ENCODE measurements at places on chromosomes 7 and 10.

GRCh38 chr10:91194497-91195179 lies 25.8 kb upstream of the PCGF5 start:
- no peak for DNase-seq

DNA sequence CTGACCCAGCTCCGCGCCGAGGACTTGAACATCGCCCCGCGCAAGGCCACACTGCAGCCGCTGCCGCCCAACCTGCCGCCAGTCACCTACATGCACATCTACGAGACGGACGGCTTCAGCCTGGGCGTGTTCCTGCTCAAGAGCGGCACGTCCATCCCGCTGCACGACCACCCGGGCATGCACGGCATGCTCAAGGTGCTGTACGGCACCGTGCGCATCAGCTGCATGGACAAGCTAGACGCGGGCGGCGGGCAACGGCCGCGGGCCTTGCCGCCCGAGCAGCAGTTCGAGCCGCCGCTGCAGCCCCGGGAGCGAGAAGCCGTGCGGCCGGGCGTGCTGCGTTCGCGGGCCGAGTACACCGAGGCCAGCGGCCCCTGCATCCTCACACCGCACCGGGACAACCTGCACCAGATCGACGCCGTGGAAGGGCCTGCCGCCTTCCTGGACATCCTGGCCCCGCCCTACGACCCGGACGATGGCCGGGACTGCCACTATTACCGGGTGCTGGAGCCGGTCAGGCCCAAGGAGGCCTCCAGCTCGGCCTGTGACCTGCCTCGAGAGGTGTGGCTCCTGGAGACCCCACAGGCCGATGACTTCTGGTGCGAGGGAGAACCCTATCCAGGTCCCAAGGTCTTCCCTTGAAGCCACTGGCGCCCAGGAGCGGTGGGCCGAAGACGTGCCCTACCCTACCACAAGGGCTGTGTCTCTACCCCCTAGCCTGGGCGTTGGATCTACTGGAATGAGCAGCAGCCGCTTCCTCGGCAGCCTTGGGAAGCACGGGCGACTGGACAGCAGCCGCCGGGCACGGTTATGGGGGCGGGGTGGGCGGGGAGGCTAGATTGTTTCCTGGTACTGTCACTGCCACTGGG lies 945 bp downstream of the ADO start:
- DNase-seq, result no peak

- no peak for DNase-seq
Measured at GRCh38 chr7:34354899-34355298, 303.1 kb upstream of the NPSR1 start.

GRCh38 chr10:7891634-7892033 lies 73.3 kb downstream of the TAF3 start:
- DNase-seq, result no peak

- DNase-seq, result no peak
Measured at GRCh38 chr7:126370038-126370668, 882.6 kb downstream of the GRM8 start.

DNA sequence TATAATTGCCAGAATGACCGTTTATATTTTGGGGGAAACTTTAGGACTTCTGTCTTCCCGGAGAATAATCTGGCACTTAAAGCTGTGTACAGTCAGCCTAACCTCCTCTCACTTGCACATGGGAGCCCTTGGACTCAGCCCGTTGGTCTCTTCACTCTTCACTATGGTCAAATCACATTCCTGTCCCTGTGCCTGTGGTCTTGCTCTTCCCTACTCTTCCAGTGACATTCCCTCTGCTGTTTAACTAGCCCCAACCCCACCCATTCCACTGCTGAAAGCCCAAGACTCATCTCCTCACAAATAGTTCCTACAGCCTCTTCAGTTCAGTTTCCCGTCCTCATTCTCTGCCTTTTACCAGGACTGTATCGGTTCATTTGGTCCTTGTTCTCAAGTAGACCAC lies 135.0 kb downstream of the DYNC1I1 start:
- no peak for DNase-seq

- no peak for DNase-seq
Measured at GRCh38 chr7:36034020-36034419, 119.0 kb upstream of the EEPD1 start.

- no peak for DNase-seq
Measured at GRCh38 chr7:15209429-15209828, 306.9 kb upstream of the DGKB start.

- DNase-seq, result no peak
Measured at GRCh38 chr10:70093335-70093944, 39.2 kb downstream of the AIFM2 start.

- DNase-seq, result no peak
Measured at GRCh38 chr10:129046065-129046681, 420.9 kb upstream of the MGMT start.

- no peak for DNase-seq
Measured at GRCh38 chr10:127216786-127217185, 20.4 kb upstream of the INSYN2A start.

GRCh38 chr7:88042157-88042556 lies 108.1 kb downstream of the ADAM22 start:
- DNase-seq, result no peak

DNA sequence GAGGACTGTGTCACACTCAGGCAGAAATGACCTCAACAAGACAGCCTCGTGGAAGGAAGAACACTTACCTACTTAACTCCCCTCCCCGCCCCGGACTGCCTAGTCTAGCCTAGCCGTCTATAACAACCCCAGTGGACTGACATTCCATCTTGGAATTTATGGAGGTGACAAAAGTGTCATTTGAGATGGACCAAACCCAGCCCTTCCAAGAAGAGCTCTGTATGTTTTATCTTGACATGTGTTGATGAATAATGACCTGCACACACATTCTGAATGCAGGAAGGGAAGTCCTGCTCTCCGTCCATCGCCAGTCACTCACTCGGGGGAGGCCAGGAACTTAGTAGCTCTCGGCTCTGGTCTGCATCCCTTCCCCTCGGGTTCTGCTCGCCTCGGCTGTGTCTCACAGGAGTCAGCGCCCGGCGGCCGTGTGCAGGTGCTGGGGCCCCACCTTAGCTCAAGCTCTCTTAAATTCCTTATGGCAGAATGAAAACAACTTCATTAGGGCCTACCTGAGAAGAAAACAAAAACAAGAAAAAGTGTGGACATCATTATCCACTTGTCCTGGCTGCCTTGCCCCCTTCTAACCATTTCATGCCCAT lies 140.9 kb upstream of the NPS start:
- DNase-seq, result no peak

DNA sequence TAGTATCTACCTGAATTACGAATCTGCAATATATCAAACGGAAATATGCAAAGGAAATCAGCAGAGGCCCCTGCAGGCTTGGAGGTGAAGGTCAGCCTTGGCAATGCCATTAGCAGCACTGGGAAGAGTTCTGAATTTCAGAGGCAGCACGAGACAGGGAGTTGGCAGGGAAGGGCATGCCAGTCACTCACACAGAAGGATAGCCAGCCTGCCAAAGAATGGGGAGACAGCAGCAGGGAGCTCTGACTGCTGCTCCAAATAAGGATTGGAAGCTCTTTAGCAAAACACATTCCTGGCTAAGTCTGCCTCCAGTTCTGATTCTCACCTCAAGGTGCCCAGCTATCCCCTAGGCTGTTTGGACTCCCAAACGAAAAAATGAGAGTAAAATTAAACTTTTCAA lies 188.0 kb downstream of the PDE1C start:
- DNase-seq, result peak; percentile 74

DNA sequence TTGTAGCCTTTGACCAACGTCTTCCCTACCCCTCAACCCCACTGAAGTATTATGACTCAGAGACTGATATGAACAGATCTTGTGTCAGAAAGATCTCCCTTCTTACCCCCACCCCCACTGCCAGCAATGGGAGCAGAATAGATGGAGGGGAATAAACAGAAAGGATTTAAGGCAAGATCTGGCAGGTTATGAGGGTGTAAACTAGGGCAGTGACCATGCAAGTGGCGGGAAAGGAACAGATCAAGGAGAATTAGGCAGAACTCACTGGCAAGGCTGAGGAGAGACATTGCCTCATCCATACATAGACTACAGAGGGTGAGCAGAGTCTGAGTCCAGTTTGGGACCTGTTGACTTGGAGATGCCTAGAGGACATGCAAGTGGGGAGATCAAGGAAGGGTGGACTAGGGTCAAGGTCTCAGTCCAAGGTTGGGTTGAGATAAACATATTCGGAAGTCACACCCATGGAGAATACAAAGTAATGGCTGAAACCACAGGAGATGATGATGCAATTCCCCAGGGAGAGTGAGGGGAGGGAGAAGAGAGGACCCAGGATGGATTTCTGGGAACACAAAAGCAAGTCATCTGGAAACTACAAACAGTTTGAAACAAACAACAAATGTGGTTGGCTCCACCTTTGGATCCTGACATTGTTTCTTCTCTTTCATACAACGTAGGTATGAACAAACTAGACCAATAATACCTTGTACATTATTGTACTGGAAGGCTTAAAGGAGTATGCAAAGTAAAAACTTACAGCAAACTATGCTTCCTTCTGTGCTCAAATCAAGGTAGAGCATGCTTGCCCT lies 44.9 kb upstream of the IL6 start:
- no peak for DNase-seq

DNA sequence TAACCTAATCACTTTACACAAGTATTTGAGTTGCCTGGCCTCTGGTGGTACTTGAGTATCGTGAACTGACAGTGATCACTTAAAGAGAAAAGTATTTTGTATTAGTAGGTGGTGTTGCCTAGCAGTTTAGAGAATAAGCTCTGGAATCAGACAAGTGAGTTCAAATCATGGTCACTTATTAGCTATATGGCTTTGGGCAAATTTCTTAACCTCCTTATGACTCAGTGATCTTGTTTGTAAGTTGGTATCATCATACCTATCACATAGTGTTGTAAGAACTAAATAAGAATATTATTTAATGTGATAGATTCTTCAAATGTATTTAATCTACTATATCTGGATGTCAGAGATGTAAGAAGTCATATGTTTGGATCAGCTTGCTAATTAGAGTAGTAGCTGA lies 163.8 kb downstream of the RNF133 start:
- no peak for DNase-seq

DNA sequence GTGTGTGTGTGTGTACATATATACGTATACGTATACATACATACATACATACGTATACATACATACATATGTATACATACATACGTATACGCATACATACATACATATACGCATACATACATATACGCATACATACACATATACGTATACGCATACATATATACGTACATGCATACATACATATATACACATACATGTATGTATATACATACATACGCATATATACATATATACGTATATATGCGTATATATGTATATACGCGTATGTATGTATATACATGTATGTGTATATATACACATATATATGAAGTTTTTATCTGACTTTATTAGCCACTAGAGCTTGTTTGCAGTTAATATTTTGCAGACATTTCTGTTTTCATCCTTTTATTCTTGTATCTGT lies 63.3 kb downstream of the TBC1D12 start:
- no peak for DNase-seq

GRCh38 chr10:34190580-34190979 lies 624.5 kb downstream of the PARD3 start:
- DNase-seq, result no peak

GRCh38 chr10:100980711-100981110 lies 6.6 kb downstream of the MRPL43 start:
- peak; percentile 64 for DNase-seq

DNA sequence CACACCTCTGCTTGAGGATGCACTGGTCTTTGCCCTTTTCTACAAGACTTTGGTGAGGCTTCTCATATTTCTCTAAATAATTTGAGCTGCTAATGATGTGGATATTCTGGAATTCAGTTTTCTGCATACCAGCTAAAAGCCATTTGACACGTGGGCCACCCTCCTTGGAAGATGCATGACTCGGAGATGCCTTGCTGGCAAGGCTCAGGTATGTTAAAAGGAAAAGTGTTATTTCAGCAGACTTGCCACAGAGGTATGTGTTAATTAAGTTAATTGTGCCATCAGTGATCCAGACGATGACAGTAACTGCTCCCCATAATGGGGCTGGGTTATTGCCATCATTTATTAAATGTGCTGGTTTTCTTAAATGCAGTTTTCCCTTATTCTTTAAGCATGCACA lies 8.8 kb upstream of the GFRA1 start:
- DNase-seq, result no peak
